ENCODE measurements at places on chromosomes 13 and 19. TPM values are rescaled to one million over a fixed set of nuclear protein-coding genes. Genes with fewer than 3 reads are reported as not detected.

MCEMP1 gene
- not detected for total RNA-seq

TGDS gene
- 8.8 TPM for total RNA-seq

SHFL gene
- total RNA-seq: 9.2 TPM

- no peaks in the 10 kb centered on the region for H3K4me1 ChIP-seq
- H3K36me3 ChIP-seq: no peaks in the 10 kb centered on the region
- H3K27ac ChIP-seq: no peak overlapping the region
- peaks cover 3% of the 10 kb centered on the region for H3K27me3 ChIP-seq
Observed at GRCh38 chr13:73158851-73159250, 100.0 kb downstream of the KLF5 start.

GRCh38 chr19:33832633-33833032 is 36.0 kb downstream of the KCTD15 start:
- H3K36me3 ChIP-seq: no peaks in the 10 kb centered on the region
- peaks cover 3% of the 10 kb centered on the region for H3K4me1 ChIP-seq
- DNase-seq: no peak
- H3K27ac ChIP-seq: no peak overlapping the region
- peaks cover 4% of the 10 kb centered on the region for H3K27me3 ChIP-seq

DNA sequence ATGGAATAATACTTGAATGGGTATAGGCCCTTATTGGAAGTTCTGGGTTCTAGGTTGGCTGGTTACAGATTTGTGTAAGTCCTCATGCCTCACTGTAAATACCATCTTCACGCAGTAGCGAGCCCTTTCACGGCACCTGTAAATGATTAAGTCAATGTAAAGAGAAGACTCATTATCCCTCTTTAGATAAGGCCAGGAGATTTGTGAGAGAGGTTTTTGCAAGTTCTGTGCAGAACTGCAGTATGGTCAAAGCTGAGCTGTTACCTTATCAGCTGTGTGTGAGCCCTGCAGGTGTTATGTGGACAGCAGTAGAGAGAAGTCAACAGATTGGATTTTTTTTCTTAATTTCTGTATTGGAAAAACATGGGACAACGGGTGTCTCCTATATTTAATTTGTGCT is 141.6 kb downstream of the SHISA2 start:
- no peak for DNase-seq
- no peak overlapping the region for H3K27ac ChIP-seq
- no peak overlapping the region for H3K4me3 ChIP-seq
- peaks cover 15% of the 10 kb centered on the region for H3K4me1 ChIP-seq
- H3K27me3 ChIP-seq: no peaks in the 10 kb centered on the region
- no peaks in the 10 kb centered on the region for H3K36me3 ChIP-seq

DNA sequence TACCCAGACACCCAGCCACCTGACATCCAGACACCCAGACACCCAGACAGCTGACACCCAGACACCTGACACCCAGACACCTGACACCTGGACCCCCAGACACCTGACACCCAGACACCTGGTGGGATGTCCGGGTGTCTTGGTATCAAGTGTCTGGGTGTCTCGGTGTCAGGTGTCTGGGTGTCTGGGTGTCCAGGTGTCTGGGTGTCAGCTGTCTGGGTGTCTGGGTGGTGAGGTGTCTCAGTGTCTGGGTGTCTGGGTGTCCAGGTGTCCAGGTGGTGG is 18.6 kb downstream of the C19orf12 start:
- H3K36me3 ChIP-seq: no peaks in the 10 kb centered on the region
- no peak for DNase-seq
- peaks cover 2% of the 10 kb centered on the region for H3K27me3 ChIP-seq

GRCh38 chr13:44934724-44935123 is 54.5 kb downstream of the NUFIP1 start:
- peaks cover 52% of the 10 kb centered on the region for H3K4me1 ChIP-seq
- H3K27me3 ChIP-seq: no peaks in the 10 kb centered on the region
- no peaks in the 10 kb centered on the region for H3K36me3 ChIP-seq
- no peak for DNase-seq

Measured in endothelial cell (in vitro differentiated cells).